ENCODE measurements at places on chromosomes 1 and 21. TPM values are rescaled to one million over a fixed set of nuclear protein-coding genes. Genes with fewer than 3 reads are reported as not detected.

GRCh38 chr1:205301205-205301821 is 20.2 kb downstream of the NUAK2 start:
- no peak overlapping the region for H3K4me3 ChIP-seq
- peaks cover 21% of the 10 kb centered on the region for H3K36me3 ChIP-seq
- H3K27ac ChIP-seq, result peak overlapping the region; percentile 88
- peak; percentile 96 for DNase-seq
- H3K27me3 ChIP-seq, result no peaks in the 10 kb centered on the region
- H3K4me1 ChIP-seq, result peaks cover 31% of the 10 kb centered on the region

GRCh38 chr1:246005067-246005466 is 502.0 kb downstream of the SMYD3 start:
- H3K36me3 ChIP-seq, result no peaks in the 10 kb centered on the region
- peak overlapping the region; percentile 35 for H3K27ac ChIP-seq
- no peak overlapping the region for H3K4me3 ChIP-seq
- no peaks in the 10 kb centered on the region for H3K27me3 ChIP-seq
- H3K4me1 ChIP-seq, result peaks cover 12% of the 10 kb centered on the region

GRCh38 chr1:110548381-110548780 is 29.4 kb upstream of the KCNA10 start:
- H3K27ac ChIP-seq, result no peak overlapping the region
- DNase-seq, result no peak
- H3K4me1 ChIP-seq, result no peaks in the 10 kb centered on the region
- H3K27me3 ChIP-seq, result no peaks in the 10 kb centered on the region

GRCh38 chr1:198167436-198167934 is 10.7 kb downstream of the NEK7 start:
- H3K4me1 ChIP-seq, result no peaks in the 10 kb centered on the region
- H3K27me3 ChIP-seq, result no peaks in the 10 kb centered on the region
- no peak overlapping the region for H3K27ac ChIP-seq
- H3K36me3 ChIP-seq, result no peaks in the 10 kb centered on the region
- DNase-seq, result no peak

GRCh38 chr1:32703479-32704291 is 1.1 kb upstream of the SYNC start:
- no peaks in the 10 kb centered on the region for H3K27me3 ChIP-seq
- peak overlapping the region; percentile 92 for H3K27ac ChIP-seq
- peak overlapping the region; percentile 73 for H3K4me3 ChIP-seq
- peak; percentile 89 for DNase-seq
- H3K4me1 ChIP-seq, result peaks cover 20% of the 10 kb centered on the region

GRCh38 chr1:973459-974292 is 7.4 kb downstream of the PLEKHN1 start:
- no peak for DNase-seq
- no peaks in the 10 kb centered on the region for H3K27me3 ChIP-seq

DNA sequence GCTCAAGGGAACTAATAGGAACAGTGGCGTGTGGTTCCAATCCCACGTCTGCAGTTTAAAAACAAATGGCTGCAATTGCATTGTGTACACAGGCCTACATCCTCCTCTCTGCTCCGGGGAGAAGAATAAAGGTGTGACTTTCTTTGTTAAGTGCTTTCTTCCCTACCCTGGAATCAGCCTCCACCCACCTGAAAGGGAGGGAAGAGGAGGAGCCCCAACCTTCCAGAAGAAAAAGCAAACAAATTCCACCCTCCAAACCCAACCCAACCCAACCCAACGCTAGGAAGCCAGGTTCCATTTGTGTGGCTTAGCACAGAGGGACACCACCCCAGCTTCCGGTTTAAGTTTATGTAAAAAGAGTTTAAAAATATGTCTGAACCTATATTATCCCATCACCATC is 11.8 kb upstream of the BACE2 start:
- no peaks in the 10 kb centered on the region for H3K27me3 ChIP-seq
- no peak overlapping the region for H3K4me3 ChIP-seq
- H3K36me3 ChIP-seq, result no peaks in the 10 kb centered on the region
- DNase-seq, result no peak
- no peaks in the 10 kb centered on the region for H3K4me1 ChIP-seq

GRCh38 chr1:98054367-98054701 is 133.5 kb upstream of the DPYD start:
- H3K4me1 ChIP-seq, result peaks cover 8% of the 10 kb centered on the region
- no peak for DNase-seq
- no peaks in the 10 kb centered on the region for H3K27me3 ChIP-seq
- H3K4me3 ChIP-seq, result peak overlapping the region; percentile 36
- H3K36me3 ChIP-seq, result no peaks in the 10 kb centered on the region
- peak overlapping the region; percentile 86 for H3K27ac ChIP-seq

- H3K27ac ChIP-seq, result no peak overlapping the region
- no peak for DNase-seq
- H3K36me3 ChIP-seq, result no peaks in the 10 kb centered on the region
- H3K4me1 ChIP-seq, result peaks cover 13% of the 10 kb centered on the region
- H3K27me3 ChIP-seq, result no peaks in the 10 kb centered on the region
Observed at GRCh38 chr1:224533517-224533916, 82.6 kb upstream of the CNIH3 start.

GRCh38 chr1:37158113-37158749 is 123.9 kb upstream of the GRIK3 start:
- no peak overlapping the region for H3K4me3 ChIP-seq
- H3K36me3 ChIP-seq, result no peaks in the 10 kb centered on the region
- H3K27me3 ChIP-seq, result no peaks in the 10 kb centered on the region
- DNase-seq, result no peak
- no peaks in the 10 kb centered on the region for H3K4me1 ChIP-seq

GRCh38 chr1:116690396-116690848 is 22.9 kb upstream of the IGSF3 start:
- no peak for DNase-seq
- no peak overlapping the region for H3K4me3 ChIP-seq
- H3K36me3 ChIP-seq, result no peaks in the 10 kb centered on the region
- no peaks in the 10 kb centered on the region for H3K27me3 ChIP-seq
- no peak overlapping the region for H3K27ac ChIP-seq

GRCh38 chr1:54400329-54400728 is 5.9 kb downstream of the SSBP3 start:
- no peak for DNase-seq
- H3K4me3 ChIP-seq, result no peak overlapping the region
- H3K27me3 ChIP-seq, result no peaks in the 10 kb centered on the region
- peaks cover 2% of the 10 kb centered on the region for H3K4me1 ChIP-seq
- peaks cover 6% of the 10 kb centered on the region for H3K36me3 ChIP-seq

DNA sequence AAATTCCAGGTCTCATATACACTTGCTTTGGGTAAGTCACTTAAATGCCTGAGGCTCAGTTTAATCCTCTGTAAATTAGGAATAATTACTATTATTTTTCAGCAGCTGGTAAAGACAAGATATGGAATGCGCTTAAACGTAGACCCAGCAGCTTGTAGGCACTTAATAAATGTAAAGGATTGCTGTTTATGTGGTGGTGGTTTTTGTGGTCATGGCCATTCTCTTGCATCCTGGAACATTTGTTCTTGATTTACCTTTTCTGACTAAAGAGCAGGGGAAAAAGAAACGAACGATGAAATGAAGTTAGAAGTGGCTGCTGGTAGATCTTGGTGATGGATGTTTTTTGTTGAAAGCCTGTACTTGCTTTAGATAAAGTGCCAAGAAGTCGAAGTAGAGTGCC is 195.0 kb upstream of the FOXD3 start:
- H3K27ac ChIP-seq, result no peak overlapping the region
- no peaks in the 10 kb centered on the region for H3K27me3 ChIP-seq
- H3K4me3 ChIP-seq, result no peak overlapping the region

GRCh38 chr1:113256348-113256729 is 134.0 kb upstream of the MAGI3 start:
- no peaks in the 10 kb centered on the region for H3K4me1 ChIP-seq
- no peaks in the 10 kb centered on the region for H3K27me3 ChIP-seq
- H3K27ac ChIP-seq, result no peak overlapping the region

- H3K36me3 ChIP-seq, result no peaks in the 10 kb centered on the region
- peak; percentile 94 for DNase-seq
Observed at GRCh38 chr1:235741294-235741693, 91.7 kb upstream of the GNG4 start.

DNA sequence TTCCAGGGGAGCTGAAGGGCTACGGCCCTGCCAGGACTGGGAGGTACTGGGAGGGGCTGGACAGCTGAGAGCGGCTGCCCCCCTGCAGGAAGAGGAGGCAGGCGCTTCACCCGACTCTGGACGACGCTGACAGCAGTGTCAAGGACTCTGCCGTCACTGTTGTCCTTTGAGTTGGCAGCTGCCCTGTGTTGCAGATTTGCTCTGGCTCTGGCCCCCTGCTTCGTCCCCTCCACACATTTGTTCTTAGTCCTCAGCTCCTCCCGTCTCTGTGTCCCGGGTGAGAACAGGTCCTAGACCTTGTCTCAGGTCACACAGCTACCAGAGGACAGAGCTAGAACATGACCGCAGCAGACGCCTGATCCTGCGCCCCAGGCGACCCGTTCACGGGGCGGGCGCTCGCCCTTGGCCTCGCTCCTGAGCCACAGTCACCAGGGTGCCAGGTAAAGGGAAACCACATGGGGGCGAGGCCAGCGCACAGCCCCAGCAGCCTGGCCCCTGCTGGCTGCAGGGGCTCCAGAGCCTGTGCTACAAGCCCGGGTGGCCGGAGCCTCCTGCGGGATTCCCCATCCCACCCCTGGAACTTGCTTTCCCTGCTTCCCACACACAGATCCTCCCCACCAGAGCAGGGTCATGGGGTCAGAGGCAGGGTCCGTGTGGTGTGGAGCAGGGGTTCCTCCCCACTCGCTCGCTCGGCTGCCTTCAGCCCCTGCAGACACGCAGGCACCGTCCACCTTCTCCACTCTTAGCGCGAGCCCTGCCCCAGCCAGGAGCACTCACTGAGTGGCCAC is 10.7 kb upstream of the NPHP4 start:
- no peak overlapping the region for H3K4me3 ChIP-seq
- H3K27ac ChIP-seq, result no peak overlapping the region
- no peaks in the 10 kb centered on the region for H3K36me3 ChIP-seq

GRCh38 chr21:40454057-40454456 is 392.9 kb downstream of the DSCAM start:
- H3K4me1 ChIP-seq, result no peaks in the 10 kb centered on the region
- H3K27me3 ChIP-seq, result no peaks in the 10 kb centered on the region
- H3K36me3 ChIP-seq, result no peaks in the 10 kb centered on the region
- DNase-seq, result no peak

PCNT gene
- total RNA-seq, result 26.1 TPM

WNT9A gene
- total RNA-seq, result 1.0 TPM

F13B gene
- not detected for total RNA-seq

LCE1C gene
- total RNA-seq, result not detected

NLRP3 gene
- not detected for total RNA-seq

CLIC4 gene
- 309 TPM for total RNA-seq

WNT3A gene
- not detected for total RNA-seq

FAM163A gene
- not detected for total RNA-seq

GBP1 gene
- total RNA-seq, result 35.7 TPM
